ENCODE measurements at places on chromosomes 11 and 22.

DNA sequence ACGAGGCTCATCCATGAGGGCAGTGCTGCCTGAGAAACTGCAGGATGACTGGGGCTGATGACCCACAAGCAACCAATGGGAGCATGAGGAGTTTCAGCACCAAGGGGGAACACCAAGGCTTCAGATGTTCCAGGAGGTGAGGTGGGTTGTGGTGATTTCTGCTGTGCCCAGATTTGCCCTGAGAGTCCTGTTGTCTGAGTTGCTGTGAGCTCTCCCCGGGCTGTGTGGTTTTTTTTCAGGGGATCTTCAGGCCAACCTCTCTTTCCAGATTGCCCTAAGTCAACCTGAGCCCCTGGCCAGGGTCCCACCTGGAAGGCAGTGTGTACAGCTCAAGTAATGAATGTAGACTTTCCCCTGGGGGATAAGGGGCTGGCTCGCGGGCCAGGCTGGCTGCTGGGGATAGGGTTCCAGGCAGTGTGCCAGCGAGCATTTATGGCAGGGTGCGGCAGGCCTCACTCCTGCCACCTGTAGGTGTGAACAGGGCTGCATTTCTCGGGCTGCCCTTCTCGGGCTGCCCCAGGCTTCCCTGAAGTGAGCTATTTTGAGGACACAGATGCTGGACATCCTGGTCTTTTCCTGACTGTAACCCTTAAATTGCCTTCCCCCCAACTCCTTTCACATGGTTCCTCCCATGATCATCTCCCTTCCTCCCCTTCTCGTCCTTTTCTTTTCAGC, 9.8 kb downstream of the SLC22A6 start:
- no peak for DNase-seq

- no peak for DNase-seq
These were observed 844 bp downstream of the APOL6 start for GRCh38 chr22:35649026-35649553.

DNA sequence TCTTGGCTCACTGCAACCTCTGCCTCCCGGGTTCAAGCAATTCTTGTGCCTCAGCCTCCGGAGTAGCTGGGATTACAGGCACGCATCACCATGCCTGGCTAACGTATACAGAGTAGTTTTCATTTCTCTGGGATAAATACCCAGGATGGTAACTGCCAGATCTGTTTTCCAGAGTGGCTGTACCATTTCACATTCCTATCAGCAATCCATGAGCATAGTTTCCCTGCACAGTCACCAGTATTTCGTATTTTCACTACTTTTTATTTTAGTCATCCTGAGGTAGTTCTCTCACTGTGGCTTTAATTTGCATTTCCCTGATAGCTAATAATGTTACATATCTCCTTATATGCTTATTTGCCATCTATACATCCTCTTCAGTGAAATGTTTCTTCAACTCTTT, 11.0 kb upstream of the SCARF2 start:
- no peak for DNase-seq

DNA sequence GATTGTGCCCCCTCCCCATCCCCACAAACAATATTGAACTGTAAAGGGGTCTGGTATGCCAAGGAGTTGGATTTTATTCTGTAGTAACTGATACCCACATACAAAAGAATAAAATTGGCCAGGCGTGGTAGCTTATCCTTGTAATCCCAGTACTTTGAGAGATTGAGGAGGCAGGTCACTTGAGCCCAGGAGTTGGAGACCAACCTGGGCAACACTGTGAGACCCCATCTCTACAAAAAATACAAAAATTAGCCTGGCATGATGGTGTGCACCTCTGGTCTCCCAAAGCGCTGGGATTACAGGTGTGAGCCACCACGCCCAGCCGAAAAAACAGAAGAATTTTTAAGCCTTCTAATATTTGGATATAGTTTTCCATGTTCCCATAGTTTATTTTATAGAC, 4.2 kb upstream of the GLB1L3 start:
- no peak for DNase-seq

DNA sequence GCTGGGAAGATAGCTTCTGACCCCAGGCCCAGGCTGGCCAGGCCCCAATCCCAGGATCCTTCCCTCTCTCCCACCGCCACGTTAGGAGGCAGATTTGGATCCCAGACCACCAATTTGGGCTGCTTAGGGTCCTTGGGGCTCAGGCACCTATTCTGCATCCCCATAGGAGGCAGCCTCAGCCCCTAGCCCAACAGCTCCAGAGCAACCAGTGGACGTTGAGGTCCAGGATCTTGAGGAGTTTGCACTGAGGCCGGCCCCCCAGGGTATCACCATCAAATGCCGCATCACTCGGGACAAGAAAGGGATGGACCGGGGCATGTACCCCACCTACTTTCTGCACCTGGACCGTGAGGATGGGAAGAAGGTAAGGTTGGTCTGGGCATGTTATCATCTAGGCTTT, 16.1 kb downstream of the TUB start:
- no peak for DNase-seq

GRCh38 chr11:65872586-65873317, at the start of gene EFEMP2:
Gene EFEMP2 (minus strand): TSS chr11:65872800. CDS start chr11:65872354, 446 bp downstream.
- no peak for DNase-seq

DNA sequence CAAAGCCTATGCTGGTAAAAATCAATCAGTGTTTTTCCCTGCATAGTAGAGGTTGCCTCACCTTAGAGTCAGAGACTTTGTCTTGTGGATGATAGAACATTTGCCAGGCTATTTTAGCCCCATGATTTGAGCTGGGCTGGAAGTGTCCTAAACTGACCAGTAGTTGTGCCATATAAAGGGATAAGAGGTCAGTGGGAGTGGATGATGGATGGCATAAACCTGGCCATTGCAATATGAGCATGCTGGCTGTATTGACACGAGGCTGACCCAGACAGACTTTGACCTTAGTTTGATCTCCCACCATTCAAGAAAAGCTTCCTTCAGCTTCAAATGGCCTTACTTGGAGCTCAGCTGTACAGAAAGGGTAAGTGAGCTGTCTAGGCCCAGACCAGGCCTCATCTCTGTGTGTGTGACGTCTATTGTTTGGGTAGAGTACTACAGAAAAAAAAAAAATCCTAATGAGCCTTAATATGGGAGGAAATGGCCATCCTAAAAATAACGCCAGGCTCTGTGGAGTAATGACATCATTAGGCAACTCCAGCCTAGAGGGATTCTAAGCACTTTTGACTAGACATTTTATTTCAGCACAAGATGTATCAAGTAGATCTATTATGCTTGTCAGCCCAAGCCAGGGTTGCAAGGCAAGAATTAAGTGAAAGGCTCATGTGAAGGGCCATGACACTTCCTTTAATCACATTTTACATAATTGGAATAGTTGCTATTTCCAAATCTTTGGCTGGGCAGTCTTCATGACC, 51.3 kb upstream of the CADM1 start:
- no peak for DNase-seq

GRCh38 chr11:115527534-115528125, 23.4 kb upstream of the CADM1 start:
- DNase-seq = no peak

DNA sequence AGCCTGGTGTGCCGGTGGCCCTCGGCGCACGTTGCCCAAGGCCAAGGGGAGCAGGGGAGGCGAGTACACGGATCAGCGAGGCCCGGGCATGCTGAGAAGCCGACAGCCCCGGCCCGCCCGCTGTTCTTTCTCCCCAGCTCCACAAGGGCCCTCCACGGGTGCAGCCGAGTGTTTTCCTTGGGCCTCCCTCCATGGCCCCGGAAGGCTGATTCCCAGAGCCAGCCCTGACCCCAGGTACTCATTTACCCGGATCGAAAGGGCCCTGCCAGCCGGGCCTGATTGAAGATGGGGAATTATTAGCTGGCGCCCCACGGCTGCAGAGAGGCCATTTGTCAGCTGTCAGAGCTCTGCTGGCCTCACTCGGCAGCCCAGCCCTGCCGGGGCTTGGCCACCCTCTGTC, 53.1 kb downstream of the WNT7B start:
- DNase-seq = no peak

DNA sequence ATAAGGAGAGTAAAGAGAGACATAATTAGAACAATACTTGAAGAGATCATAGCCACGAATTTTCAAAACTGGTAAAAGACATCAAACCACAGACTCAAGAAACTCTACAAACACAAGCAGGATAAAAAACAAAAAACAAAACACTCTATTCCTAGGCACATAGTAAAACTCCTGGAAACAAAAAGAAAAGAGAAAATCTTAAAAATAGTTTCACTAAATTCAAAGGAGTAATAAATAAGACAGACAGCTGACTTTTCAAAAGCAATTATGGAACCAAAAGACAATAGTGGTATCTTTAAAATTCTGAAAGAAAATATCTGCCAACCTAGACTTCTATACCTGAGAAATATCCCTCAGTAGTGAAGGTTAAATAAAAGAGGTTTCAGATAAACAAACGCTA, 9.2 kb upstream of the NARS2 start:
- no peak for DNase-seq

GRCh38 chr11:124865902-124866851, 945 bp downstream of the ROBO3 start:
- no peak for DNase-seq
